Upper lobe of left lung (tissue), 6 donors: ENCODE measurements at places on chromosomes 4 and X. TPM values are rescaled to one million over a fixed set of nuclear protein-coding genes. Genes with fewer than 3 reads are reported as not detected.

The CCDC120 gene
- total RNA-seq = 11.0 TPM

The MID1 gene
- total RNA-seq = 36.7 TPM

The AKAP14 gene
- 1.4 TPM for total RNA-seq

DNA sequence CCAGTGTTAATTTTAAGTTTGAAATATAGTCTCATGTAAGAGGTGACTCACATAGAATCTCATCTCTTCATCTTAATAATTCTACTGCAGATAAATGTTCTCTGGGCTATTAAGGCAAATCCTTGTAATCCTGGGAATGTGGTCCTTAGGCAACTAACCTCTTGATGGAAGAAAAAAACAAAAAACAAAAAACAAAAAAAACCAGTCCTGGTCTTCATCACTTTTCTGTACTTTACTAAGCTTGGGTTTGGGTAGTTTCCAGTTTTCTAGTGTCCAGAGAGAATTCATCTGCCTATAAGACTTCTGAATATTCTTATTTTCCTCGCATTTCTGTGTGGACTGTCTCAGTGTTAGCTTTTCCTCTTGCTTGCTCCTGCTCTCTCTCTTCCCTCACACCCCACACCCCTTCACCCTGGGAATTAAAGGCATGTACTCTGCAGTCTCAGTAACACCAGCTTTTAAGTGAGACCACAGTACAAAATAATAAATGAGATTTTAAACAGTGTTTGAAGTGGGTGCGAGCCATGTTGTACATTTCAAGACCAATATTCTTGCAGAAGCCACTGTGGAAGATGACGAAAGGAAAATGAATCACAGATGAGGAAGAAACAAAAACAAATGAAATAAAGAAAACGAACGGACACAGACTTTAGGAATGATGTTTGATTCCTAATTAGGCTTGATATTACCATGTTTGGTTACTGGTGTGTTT, 51.7 kb downstream of the HAND2 start:
- H3K27me3 ChIP-seq = no peaks in the 10 kb centered on the region
- no peaks in the 10 kb centered on the region for H3K4me1 ChIP-seq
- no peaks in the 10 kb centered on the region for H3K36me3 ChIP-seq
- H3K4me3 ChIP-seq = no peak overlapping the region
- H3K27ac ChIP-seq = no peak overlapping the region

- H3K27ac ChIP-seq = no peak overlapping the region
- DNase-seq = no peak
- no peaks in the 10 kb centered on the region for H3K4me1 ChIP-seq
- no peak overlapping the region for H3K4me3 ChIP-seq
Measured at GRCh38 chrX:129347291-129347690, 176.0 kb downstream of the SMARCA1 start.

DNA sequence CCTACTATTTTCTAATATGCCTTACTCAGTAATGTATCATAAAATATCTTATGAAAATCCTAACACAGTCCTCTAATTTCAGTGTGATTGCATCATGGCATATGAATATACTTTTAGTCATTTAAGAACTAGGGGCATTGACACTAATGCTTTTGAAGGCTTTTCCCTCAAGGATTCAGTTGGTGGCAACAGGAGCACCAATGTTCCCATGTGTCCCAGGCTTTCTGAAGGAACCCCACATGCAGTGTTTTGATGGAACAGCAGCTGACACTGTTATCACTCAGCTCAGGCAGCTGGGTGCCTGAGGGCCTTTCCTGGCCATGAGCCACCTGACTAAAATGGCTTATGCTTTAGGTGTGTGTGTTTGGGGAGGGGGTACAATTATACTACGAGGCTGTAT, 348.3 kb downstream of the ARHGAP24 start:
- H3K27ac ChIP-seq = no peak overlapping the region
- no peaks in the 10 kb centered on the region for H3K36me3 ChIP-seq
- no peak for DNase-seq
- H3K4me3 ChIP-seq = no peak overlapping the region
- H3K4me1 ChIP-seq = peaks cover 24% of the 10 kb centered on the region

DNA sequence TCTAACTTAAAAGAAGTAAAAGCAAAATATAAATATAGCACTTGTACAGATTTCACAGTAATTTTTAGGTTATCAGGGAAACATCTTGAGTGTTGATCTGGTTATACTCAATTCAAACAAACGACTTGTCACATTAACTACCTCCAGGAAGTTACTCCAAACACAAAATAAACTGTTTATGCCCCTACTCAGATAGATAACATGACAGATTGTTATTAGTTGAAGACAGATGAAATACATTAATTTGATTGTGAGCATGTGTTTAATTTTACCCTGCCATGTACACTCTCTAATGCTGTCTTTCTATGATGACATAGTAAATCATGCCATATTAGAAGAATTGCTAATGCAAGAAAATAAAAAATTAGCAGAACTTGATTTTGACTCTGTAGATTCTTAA, 88.0 kb downstream of the RAB28 start:
- H3K4me1 ChIP-seq = no peaks in the 10 kb centered on the region
- H3K27ac ChIP-seq = no peak overlapping the region

- H3K36me3 ChIP-seq = no peaks in the 10 kb centered on the region
- no peak overlapping the region for H3K27ac ChIP-seq
- no peak overlapping the region for H3K4me3 ChIP-seq
- H3K4me1 ChIP-seq = no peaks in the 10 kb centered on the region
Measured at GRCh38 chr4:178480105-178480504, 1037.9 kb upstream of the AGA start.

DNA sequence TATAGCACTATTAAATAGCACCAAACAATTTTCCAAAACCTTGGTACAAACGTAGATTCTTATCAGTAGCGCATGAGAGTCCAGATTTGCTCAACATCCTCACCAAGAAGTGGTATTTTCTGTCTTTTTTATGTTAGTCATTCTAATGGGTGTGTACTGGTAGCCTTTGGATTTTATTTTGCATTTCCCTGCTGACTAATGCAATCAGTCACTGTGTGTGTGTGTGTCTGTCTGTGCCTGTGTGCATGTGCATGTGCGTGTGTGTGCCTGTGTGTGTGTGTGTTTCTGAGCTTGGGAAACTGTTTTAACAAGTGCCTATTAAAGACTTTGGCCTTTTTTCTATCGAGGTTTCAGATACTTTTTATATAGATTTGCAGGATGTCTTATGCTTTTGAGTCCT, 82.2 kb upstream of the MAGEA10 start:
- no peak overlapping the region for H3K4me3 ChIP-seq
- no peaks in the 10 kb centered on the region for H3K4me1 ChIP-seq
- H3K27me3 ChIP-seq = no peaks in the 10 kb centered on the region
- no peak overlapping the region for H3K27ac ChIP-seq
- no peak for DNase-seq
- no peaks in the 10 kb centered on the region for H3K36me3 ChIP-seq

The COX7B2 gene
- total RNA-seq = not detected

The GLRA2 gene
- total RNA-seq = not detected

DNA sequence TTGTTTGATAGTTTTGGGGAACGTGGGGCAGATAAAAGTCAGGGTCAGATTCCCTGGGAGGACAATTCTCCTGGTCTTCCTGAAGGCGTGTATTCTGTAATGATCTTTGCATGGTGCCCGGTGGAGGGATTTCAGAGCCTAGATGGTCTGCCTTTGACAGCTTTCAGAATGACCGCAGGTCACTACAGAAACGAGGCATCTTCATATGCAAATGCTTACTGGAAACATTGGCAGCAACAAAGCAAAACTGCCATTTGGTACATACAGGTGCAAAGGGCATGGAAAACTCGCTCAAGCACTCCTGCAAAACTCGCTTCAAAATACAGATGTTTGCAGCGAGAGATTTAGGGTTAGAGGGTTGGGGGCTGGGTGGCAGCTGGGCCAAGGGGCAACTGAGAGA, 8.8 kb downstream of the C4orf50 start:
- no peak for DNase-seq
- H3K27me3 ChIP-seq = no peaks in the 10 kb centered on the region
- H3K36me3 ChIP-seq = no peaks in the 10 kb centered on the region
- no peaks in the 10 kb centered on the region for H3K4me1 ChIP-seq
- H3K27ac ChIP-seq = no peak overlapping the region

- no peak overlapping the region for H3K4me3 ChIP-seq
- no peaks in the 10 kb centered on the region for H3K4me1 ChIP-seq
- no peak for DNase-seq
- H3K36me3 ChIP-seq = no peaks in the 10 kb centered on the region
- no peaks in the 10 kb centered on the region for H3K27me3 ChIP-seq
- no peak overlapping the region for H3K27ac ChIP-seq
Measured at GRCh38 chrX:71846429-71846828, 64.2 kb upstream of the NHSL2 start.

GRCh38 chrX:154648931-154649330, 4.4 kb downstream of the CTAG2 start:
- no peak overlapping the region for H3K27ac ChIP-seq
- H3K4me3 ChIP-seq = no peak overlapping the region
- H3K4me1 ChIP-seq = no peaks in the 10 kb centered on the region

DNA sequence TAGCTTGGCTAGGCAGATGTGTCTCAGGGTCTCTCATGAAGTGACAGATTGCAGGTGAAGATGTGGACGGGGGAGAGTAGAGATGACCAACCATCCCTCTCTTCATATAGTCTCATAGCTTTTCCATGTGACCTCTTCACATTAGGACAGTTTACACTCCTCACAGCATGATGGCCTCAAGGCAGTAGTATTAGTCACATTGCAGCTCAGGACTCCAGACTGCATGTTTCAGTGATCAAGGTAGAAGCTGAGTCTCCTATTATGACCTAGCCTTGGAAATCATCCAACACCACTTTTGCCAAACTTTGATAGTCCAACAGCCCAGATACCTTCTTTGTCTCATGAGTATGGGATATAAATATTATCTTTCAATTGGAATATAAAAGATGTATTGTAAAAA, 147.7 kb downstream of the GASK1B start:
- peaks cover 7% of the 10 kb centered on the region for H3K4me1 ChIP-seq
- no peak overlapping the region for H3K27ac ChIP-seq
- H3K27me3 ChIP-seq = no peaks in the 10 kb centered on the region
- DNase-seq = no peak
- H3K4me3 ChIP-seq = no peak overlapping the region

DNA sequence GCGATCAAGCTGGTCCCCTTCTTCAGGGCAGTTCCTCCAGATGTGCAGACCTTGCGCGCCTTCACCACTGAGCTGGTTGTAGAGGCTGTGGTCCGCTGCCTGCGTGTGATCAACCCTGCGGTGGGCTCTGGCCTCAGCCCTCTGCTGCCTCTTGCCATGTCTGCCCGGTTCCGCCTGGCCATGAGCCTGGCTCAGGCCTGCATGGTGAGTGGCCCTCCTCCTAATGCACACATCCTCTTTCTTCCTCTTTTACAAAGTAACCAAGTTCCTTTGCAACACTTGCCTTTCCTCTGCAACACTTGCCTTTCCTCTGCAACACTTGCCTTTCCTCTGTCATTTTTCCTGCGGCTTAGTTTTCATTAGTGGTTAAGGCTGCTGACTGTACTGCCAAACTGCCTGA, 1.8 kb downstream of the CCDC22 start:
- peak overlapping the region; percentile 18 for H3K27ac ChIP-seq
- H3K4me3 ChIP-seq = no peak overlapping the region
- peak; percentile 51 for DNase-seq
- no peaks in the 10 kb centered on the region for H3K4me1 ChIP-seq
- no peaks in the 10 kb centered on the region for H3K36me3 ChIP-seq

DNA sequence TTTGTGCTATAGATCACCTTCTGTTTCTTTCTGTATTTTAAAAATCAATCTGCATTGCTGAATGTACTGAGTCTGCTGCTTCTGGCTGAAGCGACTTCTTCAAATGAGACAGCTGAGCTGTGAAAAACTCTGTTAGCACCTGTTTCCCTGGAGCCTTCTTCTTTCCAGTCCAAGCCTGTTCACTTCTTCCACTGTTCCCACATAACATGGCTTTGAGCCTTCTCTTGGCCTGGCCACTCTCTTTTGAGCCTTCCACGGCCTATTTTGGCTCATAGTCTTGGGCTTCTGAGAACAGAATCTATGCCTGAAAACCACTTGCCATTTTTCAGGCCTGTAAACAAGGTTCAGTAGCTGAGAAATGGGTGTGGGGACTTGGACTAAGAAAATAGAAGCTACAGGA, 132.9 kb upstream of the IGFBP7 start:
- H3K36me3 ChIP-seq = no peaks in the 10 kb centered on the region
- DNase-seq = no peak
- no peak overlapping the region for H3K4me3 ChIP-seq
- no peaks in the 10 kb centered on the region for H3K4me1 ChIP-seq
- no peaks in the 10 kb centered on the region for H3K27me3 ChIP-seq

DNA sequence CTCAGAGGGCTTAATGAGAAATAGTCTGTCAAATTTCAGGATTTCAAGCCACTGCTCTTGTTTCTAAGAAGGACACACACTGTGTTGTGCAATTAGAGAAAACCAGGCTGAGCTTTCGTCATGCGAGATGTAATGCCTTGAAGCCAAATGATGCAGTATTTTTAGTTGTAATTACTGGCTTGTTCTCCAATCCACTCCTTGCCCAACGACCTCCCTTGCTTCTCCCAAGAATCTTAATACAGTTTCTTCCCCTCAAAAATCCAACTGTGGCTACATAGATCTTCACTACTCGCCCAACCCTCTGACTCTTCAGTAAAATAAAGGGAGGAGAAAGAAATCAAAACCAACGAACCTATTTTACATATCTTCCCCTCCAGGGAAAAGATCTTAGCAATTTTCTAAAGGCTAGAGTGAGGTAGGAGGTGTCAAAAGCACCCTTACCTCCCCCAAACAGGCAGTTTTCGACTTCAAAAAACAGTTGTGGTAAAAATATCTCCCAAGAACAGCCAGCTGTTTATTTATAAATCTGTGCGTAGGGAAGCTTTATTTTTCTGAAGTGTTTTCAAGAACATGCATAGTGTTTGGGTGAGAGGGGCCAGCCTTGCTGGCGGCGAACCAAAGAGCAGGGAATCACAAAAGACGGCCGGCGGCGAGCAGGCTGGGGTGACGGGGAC, 68.7 kb downstream of the MGST2 start:
- H3K4me3 ChIP-seq = peak overlapping the region; percentile 57
- H3K27me3 ChIP-seq = no peaks in the 10 kb centered on the region
- H3K4me1 ChIP-seq = peaks cover 14% of the 10 kb centered on the region
- peak overlapping the region; percentile 87 for H3K27ac ChIP-seq
- no peaks in the 10 kb centered on the region for H3K36me3 ChIP-seq

DNA sequence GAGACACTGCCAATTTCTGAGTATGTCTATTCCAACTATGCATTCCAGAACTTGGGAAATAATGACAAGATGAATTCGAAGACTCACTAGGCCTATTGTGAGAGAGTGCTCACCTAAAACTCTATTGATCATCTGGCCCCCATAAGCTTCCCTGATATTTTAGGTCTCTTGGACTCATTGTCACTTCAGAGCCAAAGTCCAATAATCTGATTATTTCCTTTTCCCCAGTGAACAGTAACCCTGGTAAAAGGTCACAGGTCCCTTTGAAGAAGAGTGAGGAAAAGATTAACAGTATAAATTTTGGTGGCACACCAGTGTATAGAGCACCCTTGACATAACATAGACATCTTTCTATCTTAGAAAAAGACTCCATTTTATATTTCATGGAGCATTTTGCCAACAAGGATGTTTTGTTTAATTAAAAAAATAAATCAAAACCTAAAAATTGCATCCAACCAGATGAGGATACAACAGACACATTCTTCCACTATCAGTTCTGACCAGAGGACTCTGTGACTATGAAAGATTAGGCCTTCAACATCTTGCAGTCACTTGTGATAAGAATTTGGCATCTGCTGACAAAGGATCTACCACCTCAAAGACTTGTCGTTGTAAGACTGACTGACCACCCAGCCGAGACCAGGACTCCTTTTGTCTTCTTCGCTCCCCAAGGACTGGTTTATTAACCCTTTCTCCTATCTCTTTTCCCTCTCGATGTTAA, 191.9 kb downstream of the MAB21L2 start:
- H3K27ac ChIP-seq = no peak overlapping the region
- H3K27me3 ChIP-seq = no peaks in the 10 kb centered on the region
- no peaks in the 10 kb centered on the region for H3K4me1 ChIP-seq
- no peaks in the 10 kb centered on the region for H3K36me3 ChIP-seq

- H3K27me3 ChIP-seq = no peaks in the 10 kb centered on the region
- no peaks in the 10 kb centered on the region for H3K36me3 ChIP-seq
- DNase-seq = no peak
- no peak overlapping the region for H3K4me3 ChIP-seq
- H3K27ac ChIP-seq = no peak overlapping the region
Measured at GRCh38 chr4:155629183-155629825, 37.3 kb upstream of the GUCY1A1 start.
